ENCODE measurements at places on chromosomes 3 and 15. TPM values are rescaled to one million over a fixed set of nuclear protein-coding genes. Genes with fewer than 3 reads are reported as not detected.

GRCh38 chr3:107943786-107944523, 146.9 kb downstream of the CD47 start:
- DNase-seq, result no peak

INAFM2 gene
- 17.8 TPM for polyA plus RNA-seq

DNA sequence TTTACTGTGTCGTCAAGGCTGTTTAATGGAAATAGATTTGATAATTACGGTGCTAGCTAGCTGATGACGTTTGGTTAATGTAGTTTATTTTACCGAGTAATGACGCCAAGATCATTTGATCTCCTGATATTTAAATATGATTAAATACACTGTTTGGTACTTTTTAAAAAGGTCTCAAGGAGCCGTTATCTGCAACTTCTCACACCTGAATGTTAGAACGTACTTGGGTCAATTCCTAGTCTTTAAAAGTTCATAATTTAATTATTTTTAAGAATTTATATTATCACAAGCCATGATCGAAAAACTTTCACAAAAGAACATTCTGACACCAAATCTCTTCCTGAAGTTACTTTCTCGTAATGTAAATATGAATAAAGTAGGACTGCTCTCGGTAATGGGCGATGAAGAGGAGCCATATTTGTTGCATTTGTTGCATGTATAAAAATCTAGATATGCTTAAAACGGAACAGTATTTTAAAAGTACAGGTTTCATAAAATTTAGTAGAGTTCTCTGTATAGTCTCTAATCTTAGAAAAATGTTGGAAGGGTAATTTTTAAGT, 16.2 kb upstream of the CHD2 start:
- no peak for DNase-seq

GRCh38 chr3:184783319-184783718, 28.6 kb upstream of the VPS8 start:
- no peak for DNase-seq

DNA sequence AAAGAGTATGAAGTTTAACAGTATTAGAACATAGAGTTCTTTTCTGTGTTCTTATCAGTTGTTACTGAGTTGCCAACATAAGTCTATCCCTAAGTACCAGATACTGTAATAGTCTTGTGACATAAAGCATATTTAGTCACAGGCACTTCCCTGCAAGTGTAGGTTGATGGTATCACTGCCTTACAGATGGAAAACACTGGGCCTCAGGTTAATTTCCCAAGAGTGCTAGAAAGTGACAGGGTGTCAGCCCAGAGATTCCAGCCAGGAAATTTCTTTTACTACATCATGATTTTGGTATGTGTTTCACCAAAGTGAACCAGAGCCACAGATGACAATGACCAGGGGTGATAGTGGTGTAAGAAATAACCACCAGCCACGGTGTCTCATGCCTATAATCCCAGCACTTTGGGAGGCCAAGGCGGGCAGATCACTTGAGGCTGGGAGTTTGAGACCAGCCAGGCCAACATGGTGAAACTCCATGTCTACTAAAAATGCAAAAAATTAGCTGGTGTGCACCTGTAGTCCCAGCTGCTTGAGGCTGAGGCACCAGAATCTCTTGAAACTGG, 3.2 kb downstream of the EIF1B start:
- DNase-seq, result no peak

DNA sequence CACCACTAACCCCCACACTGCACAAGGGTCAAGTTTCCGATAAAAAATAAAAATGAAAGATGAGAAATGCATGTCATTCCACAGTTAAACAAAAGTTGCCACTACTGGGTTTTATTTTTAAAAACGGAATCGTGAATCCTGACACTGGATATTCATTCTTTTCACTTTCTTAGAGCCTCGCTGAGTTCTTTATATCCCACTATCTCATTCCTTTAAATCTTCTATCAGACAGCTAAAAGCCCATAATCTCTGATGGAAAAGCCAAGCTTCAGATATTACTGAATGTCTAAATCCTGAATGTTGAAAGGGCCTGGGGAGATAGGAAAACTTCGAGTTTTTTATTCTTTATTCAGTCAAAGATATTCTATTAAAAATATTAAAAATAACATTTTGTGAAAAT, 11.7 kb downstream of the RIOX2 start:
- DNase-seq, result no peak

DNA sequence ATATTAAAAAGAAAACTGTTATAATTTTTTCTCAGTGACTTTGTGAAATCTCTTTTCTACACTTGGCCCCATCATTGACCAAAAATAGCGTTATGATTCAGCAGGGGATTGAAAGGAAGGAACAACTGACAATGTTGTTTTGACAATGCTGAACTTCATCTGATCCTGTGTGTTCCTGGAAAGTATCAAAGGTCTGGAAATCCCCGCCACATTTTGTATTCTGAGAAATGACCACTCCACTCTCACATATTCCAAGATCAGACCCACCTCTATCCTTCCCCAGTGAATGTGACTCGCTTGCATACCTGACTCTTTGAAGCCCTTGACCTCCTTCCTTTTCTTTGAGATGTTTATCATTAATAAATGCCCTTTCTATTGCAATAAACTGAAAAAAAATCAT, 9.7 kb upstream of the RIOX2 start:
- DNase-seq, result peak; percentile 81

THBS1 gene
- 36.7 TPM for polyA plus RNA-seq

WDR93 gene
- 0.20 TPM for polyA plus RNA-seq

DNA sequence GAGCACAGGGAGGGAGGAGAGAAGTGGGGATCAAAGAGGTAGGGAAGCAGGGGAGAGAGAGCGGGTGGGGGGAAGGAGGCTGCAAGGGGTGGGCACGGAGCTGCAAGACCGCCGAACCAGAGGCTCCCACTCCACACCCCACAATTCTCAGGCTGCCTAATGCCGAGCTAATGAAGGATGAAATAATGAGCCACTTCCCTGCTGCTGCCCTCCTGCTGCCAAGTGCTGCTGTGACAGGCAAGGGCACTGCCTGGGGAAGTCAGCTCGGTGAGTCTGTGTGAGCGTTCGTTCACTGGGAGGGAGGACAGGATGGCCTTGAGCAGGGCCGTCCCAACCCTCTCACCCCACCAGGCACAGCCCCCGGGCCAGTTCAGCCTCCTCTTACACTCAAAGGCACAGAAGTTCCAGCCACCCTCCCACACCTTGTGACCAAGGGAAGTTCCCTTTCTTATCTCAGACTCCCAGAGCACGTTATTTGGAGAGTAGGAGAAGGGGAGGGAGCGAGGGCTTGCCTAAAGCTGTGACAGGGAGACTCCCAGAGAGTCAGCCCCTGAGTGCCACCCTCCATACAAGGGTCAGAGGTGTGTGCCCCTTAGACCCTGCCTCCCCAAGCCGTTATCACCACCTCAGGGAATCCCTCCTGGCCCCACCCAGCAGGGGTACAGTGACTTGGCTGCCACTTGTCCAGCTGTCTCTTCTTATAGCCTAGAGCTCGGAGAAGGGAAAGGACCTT, 12.4 kb downstream of the GLYCTK start:
- DNase-seq, result no peak

DNA sequence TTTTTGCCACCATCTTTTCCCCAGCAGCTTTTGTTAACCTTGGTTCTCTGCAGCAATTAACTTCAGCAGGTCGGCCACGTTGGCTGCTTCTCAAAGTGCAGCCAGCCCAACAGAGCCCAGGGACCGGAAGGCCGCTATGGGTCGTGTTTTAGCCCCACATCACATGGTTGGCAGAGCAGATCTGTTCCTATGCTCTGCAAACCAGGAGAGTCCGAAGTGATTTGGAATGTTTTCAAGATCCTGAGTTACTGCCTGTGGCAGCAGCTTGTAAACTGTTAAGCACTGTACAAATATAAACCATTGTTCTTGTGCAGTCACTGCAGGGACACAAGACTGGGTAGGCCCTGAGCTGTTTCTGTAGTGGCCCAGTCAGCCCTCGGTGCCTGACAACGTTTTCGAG, 69.6 kb upstream of the MYZAP start:
- DNase-seq, result no peak

BLOC1S6 gene
- 35.3 TPM for polyA plus RNA-seq

DAPK2 gene
- polyA plus RNA-seq, result 3.9 TPM

- no peak for DNase-seq
Observed at GRCh38 chr3:45781841-45782240, 14.5 kb downstream of the SLC6A20 start.
